ENCODE measurements at places on chromosomes 11 and 22.

DNA sequence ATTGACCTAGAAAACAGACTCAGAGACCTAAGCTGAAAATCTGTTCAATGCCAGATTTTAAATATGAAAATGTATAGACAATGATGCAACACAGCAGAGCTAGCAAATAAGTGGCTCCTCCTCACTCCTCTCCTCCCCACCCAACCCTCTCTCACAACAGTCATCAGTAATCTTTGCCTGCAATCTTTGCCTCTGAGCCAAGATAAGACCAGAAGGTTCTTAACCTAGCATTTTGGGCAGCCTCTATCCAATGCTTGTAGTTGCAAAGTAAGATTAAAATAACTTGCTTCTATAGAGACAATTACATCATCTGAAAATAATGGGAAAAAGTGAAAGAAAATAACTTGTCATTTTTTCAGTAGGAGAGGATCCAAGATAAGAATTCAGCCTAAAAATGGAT lies 117.3 kb downstream of the PARVA start:
- DNase-seq = no peak

- no peak for DNase-seq
Measured at GRCh38 chr11:69483691-69484426, 2.4 kb downstream of the LINC01488 start.

DNA sequence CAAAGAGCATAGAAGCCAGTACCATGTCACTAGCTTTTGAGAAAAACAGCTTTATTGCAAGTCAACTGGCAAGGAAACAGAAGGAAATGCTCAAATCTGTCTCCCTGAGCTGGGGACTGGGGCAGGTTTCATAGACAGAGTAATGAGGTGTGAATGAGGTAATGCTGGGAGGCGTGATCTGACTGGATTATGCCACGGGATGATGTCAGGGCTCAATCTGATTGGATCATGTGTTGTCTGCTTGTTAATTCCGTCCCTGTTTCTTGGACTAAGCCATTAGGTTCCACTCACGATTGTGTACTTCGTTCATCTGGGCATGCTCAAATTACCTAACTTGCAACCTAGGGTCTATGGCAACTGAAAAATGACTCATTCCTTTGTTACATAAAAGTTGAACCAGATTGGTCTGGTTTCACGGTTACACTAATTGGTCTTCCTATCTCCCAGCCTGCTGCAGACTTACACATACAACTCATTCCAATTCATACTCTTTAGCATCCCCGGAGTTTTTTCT lies 20.2 kb upstream of the OR10A5 start:
- DNase-seq = no peak

GRCh38 chr22:44860311-44860710 lies 107.9 kb downstream of the ARHGAP8 start:
- DNase-seq = no peak

GRCh38 chr11:46456269-46457001 lies 64.9 kb upstream of the CHRM4 start:
- no peak for DNase-seq

GRCh38 chr11:127651888-127652221 lies 651.3 kb upstream of the KIRREL3 start:
- DNase-seq = no peak

DNA sequence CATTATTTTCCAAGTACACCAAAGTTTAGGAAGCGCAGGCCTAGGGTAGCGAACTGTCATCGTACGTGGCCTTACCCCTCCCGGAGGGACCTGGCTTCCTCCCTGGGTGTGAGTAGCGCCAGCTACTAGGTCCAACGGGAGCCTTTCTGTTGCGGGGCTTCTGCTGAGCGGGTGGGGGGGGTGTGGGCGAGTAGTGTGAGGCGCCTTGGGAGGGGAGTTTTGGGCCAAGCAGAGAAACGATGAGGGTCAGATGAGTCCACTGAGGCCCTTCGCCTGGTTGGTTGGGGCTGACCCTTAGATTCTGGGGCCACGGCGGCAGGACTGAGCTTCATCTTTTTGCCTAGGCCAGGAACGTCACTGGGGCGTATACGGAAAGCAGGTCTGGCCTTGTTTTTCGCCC lies 868 bp downstream of the TEF start:
- DNase-seq = no peak

- peak; percentile 13 for DNase-seq
Measured at GRCh38 chr11:73894725-73895335, 18.0 kb downstream of the PAAF1 start.

DNA sequence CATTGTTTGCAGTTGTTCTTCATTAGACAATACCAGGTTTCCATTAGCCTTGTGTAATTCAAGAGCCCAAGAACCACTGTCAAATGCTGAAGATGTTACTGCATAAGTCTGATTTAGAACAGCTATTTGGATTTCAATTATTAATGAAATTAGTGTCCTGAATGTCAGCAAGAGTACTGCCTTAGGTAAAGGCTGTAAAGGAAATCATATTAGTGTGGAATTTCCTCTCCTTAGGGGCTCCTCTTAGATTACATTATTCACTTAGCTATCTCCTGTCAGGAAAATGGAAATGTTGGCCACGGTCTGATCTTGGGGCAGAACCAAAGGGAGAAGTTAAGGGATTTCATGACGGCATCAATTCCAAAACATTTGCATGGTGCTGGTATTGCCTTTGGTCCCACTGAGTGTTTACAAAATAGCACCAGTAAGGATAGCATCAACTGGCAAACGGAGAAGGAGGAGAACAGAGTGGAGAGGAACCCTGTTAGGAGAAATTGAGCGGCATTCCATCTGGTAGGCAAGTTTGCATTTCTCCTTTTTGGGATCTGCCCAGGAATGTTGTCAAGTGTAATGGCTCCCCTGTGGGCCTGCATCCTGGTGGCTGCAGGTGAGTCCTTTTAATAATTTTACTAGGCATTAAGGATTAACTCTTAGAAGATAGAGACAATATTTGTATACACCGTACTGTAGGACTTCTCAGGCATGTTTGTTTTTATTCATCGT lies at the start of gene HTR3B:
TSS of gene HTR3B (plus strand) at position 418 of the 723 bp plus-strand sequence. CDS start at position 556, 138 bp downstream.
- no peak for DNase-seq

GRCh38 chr11:126547691-126548090 lies 192.2 kb downstream of the ST3GAL4 start:
- no peak for DNase-seq

- no peak for DNase-seq
Measured at GRCh38 chr22:26554956-26555355, 35.0 kb downstream of the TPST2 start.

GRCh38 chr11:119433358-119433725 lies 10.4 kb upstream of the THY1 start:
- DNase-seq = no peak

DNA sequence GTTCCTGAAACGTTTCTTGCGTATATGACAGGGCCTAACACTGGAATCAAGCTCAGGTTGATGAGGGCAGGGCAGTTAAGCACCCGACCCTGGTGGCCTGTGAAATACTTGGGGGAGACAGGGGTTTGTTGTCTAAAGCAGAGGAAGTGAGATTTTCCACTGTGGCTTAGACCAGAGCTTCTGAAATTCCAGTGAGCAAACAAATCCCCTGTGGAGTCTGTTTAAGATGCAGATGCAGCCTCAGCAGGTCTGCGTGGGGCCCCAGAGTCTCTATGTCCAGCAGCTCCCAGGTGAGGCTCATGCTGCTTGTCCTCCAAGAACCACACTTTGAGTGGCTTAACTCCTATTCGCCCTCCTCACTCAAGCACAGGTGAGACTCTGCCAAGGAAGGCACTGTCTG lies 39.1 kb upstream of the PRAME start:
- DNase-seq = no peak

Measured in fibroblast of skin of left biceps (primary cell).